ENCODE measurements at places on chromosomes 1 and 21.

- no peak for DNase-seq
Observed at GRCh38 chr1:32060914-32061313, 11.8 kb upstream of the TMEM39B start.

- no peak for DNase-seq
Observed at GRCh38 chr1:7387053-7387927, 383.8 kb upstream of the VAMP3 start.

GRCh38 chr1:231192620-231193163 lies 30.8 kb downstream of the TRIM67 start:
- no peak for DNase-seq

DNA sequence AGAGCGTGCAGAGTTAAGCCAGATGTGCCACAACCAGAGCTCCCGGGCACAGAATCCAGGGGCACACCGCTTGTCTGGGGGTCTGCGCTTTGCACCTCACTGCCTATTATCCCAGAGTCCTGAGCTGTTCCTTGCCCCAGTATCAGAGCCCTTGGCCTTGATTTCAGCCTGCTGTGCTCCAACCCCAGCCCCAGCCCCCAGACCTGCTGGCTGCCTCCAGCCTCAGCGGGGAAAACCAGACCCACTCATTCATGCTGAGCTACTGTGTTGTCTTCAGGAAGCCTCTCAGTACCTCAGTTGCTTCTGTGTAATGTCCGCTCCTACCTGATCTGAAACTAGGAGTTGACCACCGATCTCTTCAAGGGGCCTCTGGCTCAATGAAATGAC lies 1.1 kb downstream of the IKBKE start:
- no peak for DNase-seq

GRCh38 chr1:44158871-44159270 lies 17.4 kb upstream of the KLF18 start:
- DNase-seq: no peak

GRCh38 chr1:12034381-12034801 lies 15.1 kb downstream of the MIIP start:
- DNase-seq: no peak

Data from effector memory CD4-positive, alpha-beta T cell (primary cell).